T-helper 22 cell (primary cell): ENCODE measurements at places on chromosomes 5 and 9.

DNA sequence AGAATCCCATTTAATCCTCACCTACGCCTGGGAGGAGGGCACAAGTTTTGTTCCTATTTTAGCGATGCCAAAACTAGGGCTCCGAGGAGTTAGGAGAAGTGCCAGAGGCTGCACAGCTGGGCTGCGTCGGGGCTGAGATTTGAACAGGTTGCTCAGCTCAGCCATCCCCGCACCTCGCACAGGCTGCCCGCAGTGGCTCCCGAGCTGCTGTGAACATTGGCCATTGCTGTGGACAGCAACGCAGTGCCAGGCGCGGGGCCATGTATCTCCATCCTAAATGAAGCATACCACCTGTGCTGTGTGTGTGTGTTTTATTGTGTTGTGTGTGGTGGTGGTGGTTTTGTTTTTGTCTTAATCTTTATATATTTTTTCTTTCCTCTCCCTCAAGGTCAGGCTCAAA, 52.0 kb downstream of the AK8 start:
- no peak for DNase-seq

GRCh38 chr9:104580562-104580961, 11.6 kb downstream of the OR13C8 start:
- no peak for DNase-seq

DNA sequence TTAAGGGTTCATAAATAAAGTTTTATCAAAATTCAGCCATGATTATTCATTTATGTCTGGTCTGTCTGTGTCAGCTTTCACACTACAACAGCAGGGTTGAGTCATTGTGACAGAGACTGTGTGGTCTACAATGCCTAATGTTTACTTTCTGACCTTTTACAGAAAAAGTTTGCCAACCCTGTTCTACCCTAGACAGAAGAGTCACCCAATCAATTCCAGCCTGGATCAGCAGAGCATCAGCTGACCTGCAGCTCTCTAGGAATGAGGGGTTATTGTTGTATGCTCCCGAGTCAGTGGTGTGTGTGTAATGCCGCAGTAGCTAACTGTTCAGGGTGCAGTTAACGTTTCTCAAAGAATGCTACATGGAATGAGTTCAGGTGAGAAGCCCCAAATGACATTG, 87.3 kb downstream of the HRH2 start:
- DNase-seq, result no peak

GRCh38 chr5:172165465-172165864, 22.6 kb downstream of the STK10 start:
- DNase-seq, result no peak

- no peak for DNase-seq
Measured at GRCh38 chr9:27347889-27348288, 50.9 kb upstream of the EQTN start.

GRCh38 chr9:89553451-89554010, 51.3 kb upstream of the GADD45G start:
- DNase-seq, result no peak
